B cell (primary cell): ENCODE measurements at places on chromosomes 11 and 22.

DNA sequence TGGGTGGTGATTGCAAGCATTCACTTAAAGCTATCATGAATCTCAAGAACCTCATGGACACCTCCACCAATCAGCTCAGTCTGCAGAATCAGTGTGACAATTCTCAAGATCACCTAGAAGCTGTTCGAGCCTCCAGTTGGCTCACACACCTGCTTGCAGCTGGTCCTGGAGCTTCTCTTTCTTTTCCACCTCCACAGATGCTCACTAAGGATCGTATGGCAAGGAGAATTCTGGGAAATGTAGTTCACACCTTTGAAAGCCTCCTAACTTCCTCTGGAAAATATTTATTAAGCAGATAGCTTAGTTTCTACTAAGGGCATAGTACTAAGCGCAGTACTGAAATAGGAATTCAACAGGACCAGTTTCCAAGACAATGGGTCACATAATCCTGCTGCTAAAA is 26.2 kb downstream of the FSHB start:
- no peak for DNase-seq

GRCh38 chr11:27357250-27357649 is 5.8 kb downstream of the CCDC34 start:
- DNase-seq, result no peak

- DNase-seq, result no peak
Measured at GRCh38 chr11:92130421-92130831, 94.2 kb upstream of the FAT3 start.

- DNase-seq, result no peak
Measured at GRCh38 chr11:92505689-92506088, 281.1 kb downstream of the FAT3 start.

DNA sequence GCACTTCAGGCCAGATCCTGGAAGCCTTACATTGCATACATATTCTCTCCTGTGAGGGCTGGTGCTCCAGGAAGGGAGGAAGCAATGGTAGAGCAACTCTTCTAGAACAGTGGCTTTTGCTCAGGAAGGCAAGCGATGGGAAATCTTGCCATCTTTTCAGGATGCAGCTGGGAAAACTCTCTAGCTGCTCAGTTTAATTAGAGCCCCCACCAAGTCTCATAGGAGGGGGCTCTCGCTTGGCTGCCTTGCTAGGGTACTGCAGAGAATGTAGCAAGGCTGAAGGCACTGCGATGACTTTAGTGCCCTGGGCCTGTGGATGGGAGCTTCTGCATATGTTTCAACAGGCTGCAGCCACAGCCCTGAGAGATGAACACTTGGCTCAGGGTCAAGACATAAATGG is 357.2 kb upstream of the SYN3 start:
- DNase-seq, result no peak

GRCh38 chr11:106727256-106727655 is 291.0 kb downstream of the GUCY1A2 start:
- DNase-seq, result no peak
